NCI-H510A treated with DMSO at 0.1 percent for 48 hours (cell line): ENCODE measurements at places on chromosomes 3 and 15.

- DNase-seq = peak; percentile 81
Observed at GRCh38 chr3:65883613-65884012, 155.1 kb downstream of the MAGI1 start.

- no peak for DNase-seq
Observed at GRCh38 chr15:68508485-68509189, 70.2 kb upstream of the CORO2B start.

- no peak for DNase-seq
Observed at GRCh38 chr3:169158379-169158778, 505.1 kb downstream of the MECOM start.

- DNase-seq = no peak
Observed at GRCh38 chr15:83940136-83940535, 286.2 kb downstream of the ADAMTSL3 start.

DNA sequence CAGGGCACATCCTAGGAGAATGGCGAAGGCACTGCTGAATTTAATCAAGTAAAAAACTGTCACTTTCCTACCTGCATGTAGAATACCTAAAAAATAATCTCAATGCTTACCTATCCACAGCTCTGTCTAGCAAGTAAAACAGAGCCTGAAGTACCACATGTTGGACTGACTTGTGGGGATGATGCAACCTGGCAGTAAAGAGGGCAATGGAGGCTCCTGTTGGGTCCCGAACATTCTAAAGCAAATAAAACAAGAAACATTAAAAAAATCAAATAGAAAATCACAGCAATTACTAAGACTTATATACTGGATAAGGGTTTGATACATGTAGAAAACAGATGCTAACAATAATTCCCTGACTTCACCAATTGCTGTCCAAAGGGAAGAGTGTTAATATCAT lies 56.1 kb downstream of the PTPN9 start:
- DNase-seq = no peak

- no peak for DNase-seq
Observed at GRCh38 chr3:135757421-135757820, 208.1 kb upstream of the PPP2R3A start.

- DNase-seq = no peak
Observed at GRCh38 chr15:26561896-26562295, 211.0 kb downstream of the GABRB3 start.
